A549 treated with AZD2906 at 1 μM for 4 hours (cell line): ENCODE measurements at places on chromosomes 4 and X. TPM values are rescaled to one million over a fixed set of nuclear protein-coding genes. Genes with fewer than 3 reads are reported as not detected.

Gene MAGEA11
- not detected in 5 replicates for total RNA-seq

Gene TBX22
- not detected in 5 replicates for total RNA-seq

Gene TLR1
- total RNA-seq: 0.11 to 0.33 TPM (median 0.18 TPM) in 5 replicates

Gene FGFBP2
- 0.17 to 0.41 TPM (median 0.34 TPM) in 5 replicates for total RNA-seq

Gene CHM
- 8.1 to 10.1 TPM (median 9.1 TPM) in 5 replicates for total RNA-seq

Gene RTL5
- 2.2 to 2.3 TPM (median 2.2 TPM) in 5 replicates for total RNA-seq

Gene HELT
- total RNA-seq: not detected in 5 replicates

Gene RAB9B
- 0.02 to 0.05 TPM (median 0.03 TPM) in 4 of 5 replicates, not detected in the other for total RNA-seq

Gene NKX3-2
- 0.03 to 0.17 TPM (median 0.10 TPM) in 5 replicates for total RNA-seq

Gene P2RY8
- 0.02 to 0.06 TPM (median 0.04 TPM) in 4 of 5 replicates, not detected in the other for total RNA-seq

Gene GAGE12F
- not detected in 5 replicates for total RNA-seq

Gene TEC
- 1.4 to 1.9 TPM (median 1.6 TPM) in 5 replicates for total RNA-seq
